ENCODE measurements at places on chromosomes 3 and 15.

DNA sequence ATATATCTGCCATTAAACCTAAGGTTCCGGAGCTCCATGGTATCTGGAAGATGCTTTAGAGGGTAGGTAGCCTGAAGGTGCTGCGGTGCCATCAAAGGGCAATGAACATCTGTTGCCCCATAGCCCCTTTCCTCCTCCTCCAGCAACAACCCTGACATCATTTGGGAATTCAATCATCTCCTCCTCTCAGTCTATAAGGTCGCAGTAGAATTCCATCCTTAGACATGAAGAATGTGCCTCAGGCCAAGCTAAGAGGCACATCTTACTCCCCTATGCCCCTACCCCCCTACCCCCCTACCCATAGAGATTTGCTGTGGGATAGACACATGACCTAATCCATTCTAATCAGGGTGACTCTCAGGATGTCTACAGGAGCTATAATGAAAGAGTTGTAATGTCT is 1099.7 kb upstream of the CFAP20DC start:
- no peak for DNase-seq

DNA sequence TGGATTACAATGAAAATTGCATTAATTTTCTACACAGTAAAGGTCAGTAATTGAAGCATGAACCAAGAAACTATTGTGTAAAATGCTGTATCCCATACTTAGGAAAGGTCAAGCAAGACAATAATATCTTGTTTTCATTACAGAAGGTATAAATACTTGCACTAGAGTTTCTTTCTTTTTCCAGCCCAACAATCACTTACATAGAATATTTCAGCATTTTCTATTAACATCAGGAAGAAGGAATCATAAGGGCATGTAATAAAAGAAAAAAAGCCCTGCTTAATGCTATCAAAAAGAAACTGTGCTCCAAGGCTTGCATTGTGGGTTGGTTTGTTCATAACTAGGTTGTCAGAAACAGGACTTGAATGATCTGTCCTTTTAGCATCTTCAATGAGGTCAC is 215.1 kb downstream of the MCTP2 start:
- no peak for DNase-seq

- DNase-seq = no peak
Observed at GRCh38 chr15:85828126-85828525, 33.4 kb upstream of the KLHL25 start.

GRCh38 chr15:59668556-59668955 is 11.2 kb upstream of the GTF2A2 start:
- DNase-seq = no peak

DNA sequence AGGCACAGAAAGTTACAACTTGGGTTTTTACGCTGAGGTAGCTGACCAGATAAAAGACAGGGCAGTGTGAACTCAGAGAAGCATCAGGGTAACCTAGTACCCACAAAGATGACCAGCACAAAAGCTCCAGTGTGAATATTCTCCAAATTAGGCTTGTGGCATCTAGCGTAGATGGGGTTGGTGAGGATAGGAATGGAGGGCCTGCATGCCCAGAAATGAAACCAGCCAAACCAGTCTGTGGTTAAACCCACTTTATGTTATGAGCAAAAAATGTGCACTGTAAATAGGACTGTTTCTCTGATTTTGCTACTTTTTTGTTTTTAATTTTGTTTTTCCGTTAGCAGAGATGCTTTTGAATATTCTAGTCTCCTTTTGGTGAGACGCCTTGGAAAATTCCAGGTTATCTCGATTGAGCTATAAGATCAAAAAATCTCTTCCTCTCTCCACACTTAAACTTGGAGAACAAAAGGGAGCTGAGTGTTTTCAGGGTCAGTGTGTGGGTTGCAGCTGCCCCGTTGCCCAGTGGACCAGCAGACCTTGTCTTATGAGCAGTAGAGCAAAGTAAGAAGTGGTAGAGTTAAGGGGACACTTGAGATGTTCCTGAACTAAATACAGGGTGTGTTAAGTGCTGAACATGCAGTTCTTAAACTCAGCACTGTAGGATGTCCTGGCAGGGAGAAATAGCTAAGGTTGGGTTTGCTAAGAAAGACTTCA is 132.9 kb downstream of the C3orf38 start:
- no peak for DNase-seq

GRCh38 chr3:54353946-54354345 is 231.6 kb downstream of the CACNA2D3 start:
- no peak for DNase-seq

GRCh38 chr3:142268426-142268825 is 43.0 kb upstream of the GK5 start:
- no peak for DNase-seq

DNA sequence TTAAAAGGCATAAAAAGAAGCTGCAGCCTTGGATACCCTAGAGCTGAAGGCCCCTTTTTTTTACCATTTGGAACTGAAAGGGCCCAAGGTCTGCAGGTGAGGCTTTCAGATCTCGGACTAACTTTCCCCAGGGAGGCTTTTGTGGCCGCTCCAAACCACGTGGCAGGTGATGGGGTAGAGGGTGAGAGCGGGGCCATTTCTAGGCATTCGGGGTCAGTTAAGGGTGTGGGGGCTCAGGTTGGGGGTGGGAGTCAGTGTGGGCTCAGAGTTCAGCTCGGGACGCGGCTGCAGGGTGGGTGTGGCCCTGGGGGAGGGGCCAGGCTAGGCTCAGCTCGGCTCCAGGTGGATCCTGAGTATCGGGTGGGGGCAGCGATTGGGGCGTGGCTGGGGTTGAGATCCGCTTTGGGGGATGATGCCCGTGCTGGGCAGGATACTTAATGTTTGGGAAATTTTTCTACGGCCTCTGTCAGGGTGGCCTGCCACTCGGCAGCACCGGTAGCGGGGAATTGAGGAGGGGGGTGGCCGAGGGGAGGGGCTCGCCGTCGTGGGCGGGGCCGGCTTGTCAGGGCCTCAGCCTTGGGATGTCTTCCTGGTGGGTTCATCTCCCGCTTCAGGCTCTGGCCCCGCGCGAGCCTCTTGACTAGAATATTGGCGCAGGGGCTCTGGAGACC is 2.5 kb downstream of the KLF13 start:
- DNase-seq = no peak

DNA sequence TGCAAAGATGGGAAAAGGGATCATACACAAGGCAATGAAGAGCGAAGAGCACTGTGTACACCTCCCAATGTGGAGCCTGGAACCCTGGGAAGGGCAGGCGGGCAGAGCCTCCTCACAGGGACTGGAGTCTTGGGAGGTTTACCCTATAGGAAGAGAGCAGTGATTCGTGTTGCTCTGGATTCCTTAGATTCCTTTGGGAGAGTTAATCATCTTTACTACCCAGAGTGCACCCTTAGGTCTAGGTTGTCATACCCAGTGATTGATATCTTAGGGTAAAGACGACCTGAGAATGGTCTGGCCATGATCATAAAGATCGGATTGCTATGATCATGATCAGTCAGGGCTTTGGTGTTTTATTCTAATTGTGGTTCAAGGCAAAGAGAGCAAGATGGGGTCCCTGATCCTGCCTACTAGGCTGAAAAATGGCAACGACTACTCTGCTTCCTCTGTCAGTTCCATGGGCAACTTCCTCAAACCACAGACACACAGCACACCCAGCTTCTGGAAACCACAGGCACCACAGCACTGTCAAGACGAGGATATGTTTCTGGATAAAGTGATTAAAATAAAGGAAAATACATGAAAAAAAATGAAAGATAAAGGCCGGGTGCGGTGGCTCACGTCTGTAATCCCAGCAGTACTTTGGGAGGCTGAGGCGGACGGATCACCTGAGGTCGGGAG is 20.4 kb upstream of the MAP6D1 start:
- DNase-seq = no peak

GRCh38 chr3:170730071-170730812 is 139.8 kb downstream of the RPL22L1 start:
- no peak for DNase-seq

- no peak for DNase-seq
Observed at GRCh38 chr3:171809611-171809860, 747 bp downstream of the PLD1 start.

GRCh38 chr15:56102441-56102840 is 109.0 kb upstream of the NEDD4 start:
- DNase-seq = no peak

DNA sequence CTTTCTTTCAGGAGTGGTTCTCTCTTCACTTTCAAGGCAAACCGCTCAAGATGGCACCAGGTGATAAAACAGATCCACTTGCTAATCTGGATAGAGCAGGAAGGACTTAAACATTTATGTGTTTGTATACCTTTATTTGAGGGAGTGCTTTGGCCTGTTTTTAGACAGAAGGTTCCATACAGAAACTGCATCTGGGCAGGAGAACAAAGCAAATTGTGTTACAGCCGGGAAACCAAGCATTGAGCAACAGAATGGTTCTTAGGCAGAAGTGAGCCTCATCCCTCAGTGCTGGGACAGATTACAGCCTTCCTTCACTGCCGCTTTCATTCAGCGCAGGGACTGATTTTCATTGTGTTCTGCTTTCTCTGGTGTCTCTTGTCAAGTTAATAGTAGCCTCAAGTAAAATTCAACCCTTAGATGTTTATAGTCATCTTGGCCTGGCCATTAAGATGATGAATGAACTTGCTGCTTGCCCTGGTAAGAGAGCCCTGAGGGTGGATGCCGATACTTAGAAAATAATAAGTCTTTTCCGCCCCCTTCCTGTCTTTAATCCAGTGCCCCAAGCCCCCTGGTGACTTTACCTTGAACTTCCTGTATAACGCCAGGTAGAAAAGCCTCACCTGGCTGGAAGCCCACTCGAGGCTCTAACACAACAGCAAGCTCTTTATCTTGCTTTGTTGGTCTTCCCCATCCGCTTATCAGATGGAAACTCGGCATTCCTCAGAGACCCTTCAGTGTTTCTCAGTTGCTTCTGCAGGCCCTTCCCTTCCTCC is 168.0 kb upstream of the CTDSPL start:
- no peak for DNase-seq

DNA sequence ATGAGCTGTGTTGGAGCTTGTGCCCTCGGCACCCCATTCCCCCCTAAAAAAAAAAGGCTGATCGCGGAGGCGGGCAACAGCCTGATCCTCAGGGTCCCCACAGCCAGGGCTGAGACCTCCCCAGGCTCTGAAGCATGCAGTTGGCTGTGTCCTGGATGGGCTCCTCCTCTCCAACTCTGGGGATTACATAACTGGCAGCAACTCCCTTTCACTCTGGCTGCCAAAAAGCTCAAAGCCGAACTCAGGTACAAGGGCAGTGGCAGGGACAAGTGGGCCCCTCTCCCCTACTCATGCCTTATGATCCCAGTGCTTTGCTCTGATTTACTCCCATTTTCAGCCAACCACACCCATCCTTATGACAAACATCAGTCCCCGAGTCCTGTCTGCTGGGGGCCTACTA is 18.3 kb downstream of the TPRA1 start:
- no peak for DNase-seq

- no peak for DNase-seq
Observed at GRCh38 chr3:131174752-131175151, 148.1 kb downstream of the NEK11 start.

DNA sequence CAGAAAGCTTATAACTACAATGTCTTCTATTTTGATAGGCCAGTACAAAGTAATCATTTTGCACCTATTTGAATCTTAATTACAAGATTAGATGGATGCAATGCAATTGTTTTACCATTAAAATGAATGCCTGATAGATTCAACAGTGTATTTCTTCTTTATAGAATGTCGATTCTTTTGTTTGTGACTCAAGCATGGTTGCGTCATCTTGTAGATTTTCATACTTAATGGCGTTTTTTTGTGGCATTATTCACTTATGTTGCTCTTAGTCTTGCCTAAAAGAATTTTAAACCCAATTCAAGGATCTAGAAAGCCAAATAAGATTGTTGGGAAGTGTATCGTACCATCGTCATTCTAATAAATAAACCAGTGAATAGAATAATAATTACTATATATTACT is 21.4 kb downstream of the ZBTB38 start:
- no peak for DNase-seq

DNA sequence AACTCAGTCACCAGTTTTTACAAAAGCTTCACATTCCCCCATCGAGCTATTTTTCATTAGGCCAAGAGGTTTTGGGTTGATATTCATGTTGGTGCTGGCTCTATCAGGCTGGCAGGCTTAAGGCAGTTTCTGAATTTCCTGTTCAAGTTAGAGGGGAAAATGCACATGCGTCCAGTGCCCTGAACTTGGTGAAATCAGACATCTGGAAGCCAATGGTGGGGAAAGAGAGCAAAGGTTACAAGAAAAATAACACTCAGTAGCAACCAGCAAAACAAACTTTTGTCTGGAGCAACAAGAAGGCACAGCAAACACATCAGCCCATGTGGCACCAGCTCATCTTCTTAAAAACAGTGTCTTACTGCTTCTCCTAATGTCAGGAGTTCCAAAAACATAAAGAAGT is 155.6 kb upstream of the TSC22D2 start:
- no peak for DNase-seq

DNA sequence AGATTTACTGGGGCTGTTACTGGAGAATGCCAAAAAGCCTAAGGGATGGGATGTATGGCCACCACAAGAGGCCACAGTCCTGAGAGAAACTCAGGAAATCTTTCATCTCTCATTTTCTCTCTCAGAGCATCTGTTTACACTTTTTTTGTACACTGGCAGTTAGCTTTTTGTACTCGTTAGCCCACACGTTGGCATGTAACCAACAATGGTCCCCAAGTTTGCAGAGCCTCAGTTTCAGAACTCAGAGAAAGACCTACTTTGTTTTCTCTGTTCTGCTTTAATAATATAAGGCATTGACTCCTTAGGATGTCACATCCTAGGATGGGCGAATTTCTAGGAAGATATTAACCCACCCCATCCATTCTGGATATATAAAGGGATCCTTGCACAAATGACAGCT is 183.5 kb downstream of the SUCNR1 start:
- no peak for DNase-seq

DNA sequence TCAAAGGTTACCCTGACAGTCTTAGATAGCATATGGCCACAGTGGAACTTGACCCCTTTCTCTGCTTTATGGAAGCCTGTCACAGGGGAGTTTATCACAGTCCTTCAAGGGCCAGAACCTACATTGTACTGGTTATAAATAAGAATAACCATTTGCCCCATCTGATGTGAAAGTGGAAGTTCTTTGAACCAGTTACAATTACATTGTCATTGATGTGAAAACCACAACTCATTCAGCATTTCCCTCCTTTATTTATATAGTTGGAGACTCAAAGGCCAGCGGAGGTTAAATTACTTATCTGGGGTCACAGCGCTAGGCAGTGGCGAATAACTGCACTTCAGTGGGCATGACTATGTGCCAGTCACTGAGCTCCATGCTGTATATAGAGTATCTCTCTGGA is 60.5 kb upstream of the TBC1D5 start:
- DNase-seq = no peak

DNA sequence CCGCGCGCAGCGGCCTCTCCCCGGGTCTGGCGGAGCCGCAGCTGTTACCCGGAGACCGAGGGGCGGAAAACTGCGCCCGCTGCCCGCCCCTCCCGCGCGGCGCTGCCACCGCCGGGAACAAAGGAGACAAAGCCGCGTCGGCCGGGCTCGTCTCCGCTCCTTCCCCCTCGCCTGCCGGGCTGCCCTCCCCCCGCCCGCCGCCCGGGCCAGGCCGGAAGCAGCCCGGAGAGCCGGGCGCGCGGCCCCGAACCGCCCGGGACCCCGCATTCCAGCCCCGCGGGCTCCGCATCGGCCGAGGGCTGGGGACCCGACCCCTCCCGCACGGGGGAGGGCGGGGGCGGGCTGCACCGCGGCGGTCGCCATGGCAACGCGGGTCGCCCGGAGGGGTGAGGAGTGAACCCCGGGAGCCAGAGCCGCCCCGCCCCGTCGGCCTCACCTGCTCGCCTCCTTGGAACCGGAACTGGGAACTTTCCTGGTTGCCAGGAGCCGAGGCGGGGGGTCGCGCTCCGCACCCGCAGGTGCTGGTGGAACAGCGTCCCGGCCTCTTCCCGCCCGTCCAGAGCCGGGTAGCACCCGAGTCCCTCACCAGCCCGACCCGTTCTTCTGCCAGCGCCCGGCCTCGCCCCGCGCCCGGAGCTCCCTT is 448 bp downstream of the PLXNB1 start:
- DNase-seq = peak; percentile 52
